ENCODE measurements at places on chromosomes 1 and 21.

- DNase-seq, result no peak
These were observed 8.4 kb downstream of the KCNJ15 start for GRCh38 chr21:38265166-38265565.

- peak; percentile 2 for DNase-seq
These were observed 74.0 kb upstream of the DEPDC1 start for GRCh38 chr1:68570871-68571270.

GRCh38 chr1:86507935-86508582, 38.8 kb upstream of the CLCA4 start:
- DNase-seq, result peak; percentile 11

DNA sequence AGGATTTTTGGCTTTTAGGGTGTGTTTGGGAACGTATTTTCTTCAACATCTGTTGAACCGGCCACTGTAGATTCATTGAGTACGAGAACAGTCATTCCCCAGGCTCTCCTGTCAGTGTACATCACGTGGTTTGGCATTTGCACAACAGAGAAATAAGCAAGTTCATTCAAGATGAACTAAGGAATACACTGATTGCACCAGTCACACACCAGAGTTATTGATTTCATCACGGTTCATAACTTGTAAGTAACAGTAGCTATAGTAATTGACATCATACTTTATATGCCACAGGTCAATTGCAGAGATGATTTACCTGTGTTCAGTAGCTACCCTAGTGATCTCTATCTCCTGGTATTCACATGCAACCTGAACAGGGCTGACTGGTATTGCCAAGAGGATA, 90.7 kb upstream of the ETS2 start:
- no peak for DNase-seq

- peak; percentile 53 for DNase-seq
These were observed 54.0 kb downstream of the APP start for GRCh38 chr21:26116456-26117011.

- DNase-seq, result peak; percentile 82
These were observed 45.6 kb downstream of the SRRM1 start for GRCh38 chr1:24688621-24689195.

DNA sequence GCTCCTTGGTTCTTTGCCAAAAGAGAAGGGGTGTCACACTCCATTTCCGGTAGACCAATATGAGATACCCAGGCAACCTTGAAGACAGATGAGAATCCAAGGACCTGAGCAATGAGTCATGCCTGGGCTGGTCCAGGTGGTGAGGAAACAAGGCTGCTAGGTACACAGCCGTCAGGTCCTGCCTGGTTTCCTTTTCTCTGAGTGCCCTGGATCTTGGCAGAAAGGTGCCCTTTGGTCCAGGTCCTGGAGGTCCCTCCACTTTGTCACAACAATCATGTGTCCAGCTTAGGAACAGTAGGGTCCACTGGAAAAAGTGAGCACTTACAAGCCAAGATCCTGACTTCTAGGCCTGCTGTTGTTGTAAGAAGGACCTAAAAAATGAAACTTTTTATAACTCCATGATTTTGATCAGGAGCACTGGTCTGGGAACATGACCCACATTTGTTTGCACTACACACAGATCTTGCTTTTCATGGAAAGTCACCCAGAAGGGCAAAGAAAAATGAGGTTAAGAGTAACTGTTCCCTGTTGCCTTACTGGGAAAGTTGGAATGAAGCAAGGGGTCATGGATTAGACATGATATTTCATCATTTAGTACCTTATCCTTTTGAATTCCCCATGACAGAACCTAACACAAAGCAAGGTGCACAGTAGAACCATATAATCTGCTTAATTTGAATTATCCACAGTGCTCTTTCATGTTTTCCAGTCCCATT, 94.7 kb downstream of the PAPPA2 start:
- DNase-seq, result no peak

DNA sequence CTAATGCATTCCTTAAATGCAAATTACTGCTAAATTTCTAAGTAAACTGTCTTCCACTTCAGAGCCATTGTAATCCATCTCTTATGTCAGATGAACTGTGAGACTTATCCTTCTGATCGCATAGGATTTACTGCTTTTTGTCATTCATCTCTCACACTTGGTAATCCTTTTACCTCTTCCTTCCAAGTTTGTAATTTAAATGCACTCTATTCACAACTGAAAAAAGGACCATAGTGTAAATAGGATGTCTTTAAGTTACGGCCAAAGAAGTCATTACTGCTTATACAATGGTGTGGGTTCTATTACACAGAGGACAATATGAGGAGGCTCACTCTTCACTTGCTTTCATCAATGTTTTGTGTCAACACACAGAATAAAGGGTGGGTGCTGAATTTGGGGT, 393.3 kb downstream of the PTBP2 start:
- no peak for DNase-seq

GRCh38 chr21:44684483-44684882, 2.5 kb upstream of the KRTAP12-1 start:
- no peak for DNase-seq

- peak; percentile 49 for DNase-seq
These were observed 18.5 kb downstream of the SH3BP5L start for GRCh38 chr1:248807067-248807737.

DNA sequence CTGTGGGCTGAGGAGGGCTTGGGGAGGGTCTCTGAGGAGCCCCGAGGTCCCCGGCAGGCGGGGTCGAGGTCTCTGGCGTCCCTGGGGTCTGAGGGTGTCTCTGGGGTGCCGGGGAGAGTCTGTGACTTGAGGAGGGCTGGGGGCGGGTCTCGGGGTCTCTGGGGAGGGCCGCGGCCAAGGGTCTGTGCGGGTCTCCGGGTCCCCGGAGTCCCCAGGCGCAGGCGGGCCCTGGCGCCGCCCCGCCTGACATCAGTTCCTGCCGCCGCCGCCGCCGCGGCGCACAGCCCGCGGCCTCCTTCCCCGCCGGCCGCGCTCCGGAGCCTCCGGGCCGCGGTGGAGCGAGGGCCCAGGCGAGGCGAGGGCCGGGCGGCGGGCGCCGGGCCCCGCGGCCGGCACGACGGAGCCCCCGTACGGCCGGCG, at the start of gene PLEKHM2:
TSS of gene PLEKHM2 (plus strand) at position 279 of the 420 bp plus-strand sequence. CDS start 239 bp downstream, outside the sequence.
- peak; percentile 81 for DNase-seq

DNA sequence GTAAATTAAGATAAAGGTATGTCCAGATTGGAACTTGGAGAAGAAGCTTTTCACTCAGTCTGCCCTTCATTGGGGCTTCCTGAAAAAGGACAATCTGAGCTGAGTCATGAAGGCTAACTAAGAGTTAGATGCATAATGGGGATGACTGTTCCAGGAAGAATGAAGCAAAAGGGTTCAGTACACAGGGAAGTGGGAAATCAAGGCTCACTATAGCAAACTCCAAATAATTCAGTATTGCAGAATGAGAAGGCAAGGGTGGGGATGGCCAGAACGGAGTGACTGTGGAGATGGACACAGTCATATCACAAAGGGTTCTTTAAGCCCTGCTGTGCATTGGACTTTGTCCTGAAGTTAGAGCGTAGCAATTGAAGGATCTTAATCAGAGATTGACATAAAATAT, 158.3 kb downstream of the FGGY start:
- DNase-seq, result peak; percentile 60

DNA sequence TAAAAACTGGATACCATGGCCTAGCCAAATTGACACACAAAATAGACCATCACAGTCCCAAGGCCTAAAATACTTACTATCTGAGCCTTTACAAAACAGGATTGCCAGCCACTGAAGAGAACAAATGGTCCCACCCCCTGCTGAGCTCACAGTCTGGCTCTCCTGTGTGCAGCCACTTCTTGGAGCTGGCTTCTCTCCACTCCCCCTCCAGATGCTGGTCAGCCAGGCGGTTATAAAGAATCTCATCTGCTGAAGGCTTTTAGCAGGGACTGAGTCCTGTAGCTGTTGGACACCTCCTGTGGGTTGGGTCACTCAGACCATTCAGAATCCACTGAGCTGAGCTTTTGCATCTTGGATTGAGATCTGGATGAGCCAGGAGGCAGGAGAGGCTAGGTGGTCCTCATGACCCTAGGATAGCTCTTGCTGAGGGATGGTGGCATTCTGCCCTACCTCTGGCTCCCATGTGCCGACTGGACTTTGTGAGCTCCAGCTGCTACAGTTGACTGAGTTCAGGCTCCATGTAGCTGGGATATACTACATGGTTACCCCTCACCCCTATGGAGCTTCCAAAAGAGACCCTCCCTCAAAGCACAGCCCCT, 16.1 kb downstream of the OXCT2 start:
- peak; percentile 22 for DNase-seq

DNA sequence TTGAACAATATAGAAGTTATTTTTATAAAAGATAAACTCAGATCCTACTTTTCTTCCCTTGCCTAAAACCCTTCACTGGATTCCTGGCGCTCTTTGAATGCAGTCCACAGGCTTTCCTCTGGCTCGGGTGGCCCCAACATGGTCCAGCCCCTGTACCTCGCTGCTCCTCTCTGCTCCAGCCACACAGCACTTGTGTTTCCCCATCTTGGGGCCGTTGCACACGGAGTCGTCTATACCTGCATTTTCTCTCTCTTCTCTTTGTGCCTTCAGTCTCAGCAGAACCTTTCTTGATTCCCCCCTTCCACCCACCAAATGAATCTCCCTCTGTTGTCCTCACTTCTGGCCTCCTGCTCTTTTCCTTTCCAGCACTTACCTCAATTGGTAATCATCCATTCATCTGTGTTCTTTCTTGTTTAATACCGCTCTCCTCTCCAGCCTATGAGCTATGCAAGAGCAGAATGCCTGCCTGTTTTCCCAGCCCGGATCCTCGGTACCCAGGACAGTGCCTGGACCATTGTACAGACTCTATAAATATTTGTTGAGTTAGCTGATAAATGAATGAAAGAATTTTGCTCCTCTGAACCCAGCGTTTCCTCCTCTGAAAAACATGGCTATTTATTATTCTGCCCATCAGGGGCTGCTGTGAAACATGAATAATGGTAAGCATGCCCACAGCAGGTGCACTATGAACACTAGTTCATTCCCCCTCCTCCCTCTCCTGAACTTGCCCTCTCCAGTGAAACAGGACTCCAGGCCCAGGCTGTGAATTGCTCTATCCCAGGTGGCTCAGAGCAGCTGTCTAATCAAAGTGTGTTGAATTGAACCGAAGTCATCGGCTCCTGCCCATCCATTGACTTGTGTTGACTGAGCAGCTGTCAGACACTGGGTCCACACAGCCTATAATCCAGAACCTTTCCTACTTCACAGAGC, 266.9 kb downstream of the PTPRU start:
- no peak for DNase-seq

- no peak for DNase-seq
These were observed 196.5 kb downstream of the TPR start for GRCh38 chr1:186178426-186179043.

- DNase-seq, result no peak
These were observed 5.2 kb upstream of the VTCN1 start for GRCh38 chr1:117215733-117216462.

- DNase-seq, result no peak
These were observed 89.1 kb downstream of the ITSN1 start for GRCh38 chr21:33731447-33731846.

DNA sequence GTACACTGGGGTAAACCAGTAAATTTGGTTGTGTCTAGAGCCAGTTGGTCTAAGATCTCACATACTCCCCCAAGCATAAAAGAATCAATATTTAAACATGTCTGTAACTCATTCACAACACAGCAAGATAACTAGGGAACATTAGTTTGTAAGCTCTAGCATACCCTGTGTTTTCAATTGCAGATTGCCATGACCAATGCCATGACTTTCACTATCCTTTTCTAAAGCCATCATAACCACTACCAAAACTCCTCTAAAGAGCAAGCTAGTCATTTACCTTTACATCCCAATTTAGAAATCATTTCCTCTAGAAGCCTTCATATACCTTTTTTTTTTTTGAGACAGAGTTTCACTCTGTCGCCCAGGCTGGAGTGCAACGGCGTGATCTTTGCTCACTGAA, 56.5 kb upstream of the PLA2G4A start:
- DNase-seq, result no peak

- peak; percentile 29 for DNase-seq
These were observed 674.5 kb upstream of the CXADR start for GRCh38 chr21:16838331-16838730.

GRCh38 chr1:1273209-1273511, 494 bp downstream of the UBE2J2 start:
- peak; percentile 45 for DNase-seq

DNA sequence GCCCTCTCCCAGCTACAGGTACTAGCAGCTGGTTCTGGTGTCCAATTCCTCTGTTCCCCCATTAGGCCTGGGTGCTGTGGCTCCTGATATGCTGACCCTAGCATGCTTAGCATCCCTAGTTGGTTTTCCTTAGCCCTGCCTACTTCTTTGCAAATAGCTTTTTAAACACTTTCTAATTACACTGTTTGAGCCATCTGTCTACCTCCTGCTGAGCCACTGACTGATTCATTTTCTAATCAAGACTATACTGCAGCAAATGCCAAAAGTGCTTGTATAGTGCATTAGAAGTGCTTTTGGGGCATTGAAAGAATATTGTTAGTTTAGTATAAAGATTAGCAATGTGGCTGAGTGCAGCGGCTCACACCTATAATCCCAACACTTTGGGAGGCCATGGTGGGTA, 36.3 kb downstream of the ERICH3 start:
- peak; percentile 32 for DNase-seq

DNA sequence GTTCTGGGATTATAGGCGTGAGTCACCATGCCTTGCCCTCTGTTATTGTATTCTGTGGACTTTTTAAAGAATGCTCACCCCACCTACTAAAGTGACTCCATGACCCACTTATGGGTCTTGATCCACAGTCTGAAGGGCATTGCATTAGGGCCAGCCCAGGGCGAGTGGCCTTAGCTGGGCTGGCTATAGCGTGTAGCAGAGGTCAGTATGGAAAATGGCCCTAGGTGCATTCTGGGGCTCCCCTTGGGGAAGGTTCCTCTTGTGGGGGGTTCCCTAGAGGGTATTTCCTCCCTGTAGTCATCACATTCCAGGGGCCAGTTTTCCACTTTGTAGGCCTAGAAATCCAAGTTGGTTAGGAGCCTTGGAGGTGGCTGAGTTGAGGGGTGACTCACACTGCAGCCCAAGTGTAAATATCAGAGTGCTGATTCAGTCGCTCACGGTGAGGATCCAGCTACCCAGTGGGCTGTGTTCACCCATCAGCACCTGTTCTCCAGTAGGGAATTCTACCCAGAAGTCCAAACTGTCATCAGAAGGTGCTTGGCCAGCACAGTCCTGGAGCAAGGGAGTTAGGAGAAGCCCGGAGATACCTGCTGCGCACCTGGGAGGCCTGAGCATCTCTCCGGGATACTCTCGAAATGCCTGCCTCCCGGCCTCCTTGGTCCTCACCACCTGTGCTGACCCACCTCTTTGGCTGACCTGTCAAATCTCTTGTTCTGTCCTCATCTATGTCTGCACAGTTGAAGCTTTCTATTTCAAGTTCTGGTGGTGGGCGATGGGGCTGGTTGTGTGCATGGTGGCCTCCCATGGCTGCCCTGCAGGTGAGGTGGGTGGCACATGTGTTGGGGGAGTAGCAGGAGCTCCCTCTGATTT, 52.2 kb downstream of the NENF start:
- peak; percentile 84 for DNase-seq

- DNase-seq, result no peak
These were observed 48.7 kb downstream of the NENF start for GRCh38 chr1:212481438-212481767.

Measured in astrocyte of the hippocampus (primary cell).